ENCODE measurements at places on chromosomes 2 and 18. TPM values are rescaled to one million over a fixed set of nuclear protein-coding genes. Genes with fewer than 3 reads are reported as not detected.

The TLX2 gene
- not detected for total RNA-seq

GRCh38 chr2:64502860-64503259 is 21.3 kb upstream of the AFTPH start:
- DNase-seq = no peak

GRCh38 chr18:8952769-8953760 is 149.4 kb upstream of the NDUFV2 start:
- no peak for DNase-seq

- DNase-seq = no peak
Observed at GRCh38 chr2:81870119-81870518, 1565.6 kb upstream of the LRRTM1 start.

DNA sequence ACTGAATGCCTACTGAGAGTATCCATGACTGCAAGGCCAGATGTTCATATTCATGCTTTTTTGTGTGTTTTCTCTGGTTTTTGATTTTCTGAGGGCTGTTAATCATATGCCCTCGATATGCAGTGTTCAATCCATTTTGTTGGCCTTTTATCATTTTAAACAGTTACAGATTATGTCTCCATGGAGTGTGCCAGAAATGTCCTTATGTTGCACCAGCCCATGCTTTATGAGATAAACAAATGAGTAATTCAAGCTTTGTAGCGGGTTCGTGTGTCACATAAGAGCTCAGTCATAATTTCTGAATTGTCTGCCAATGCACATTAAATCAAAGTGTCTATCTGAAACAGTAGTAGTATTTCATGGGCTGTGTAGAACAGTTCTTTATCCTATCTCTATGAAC is 583.0 kb downstream of the THSD7B start:
- no peak for DNase-seq

GRCh38 chr2:10079870-10080535 is at the start of gene CYS1:
Gene CYS1 (minus strand): TSS chr2:10080411. CDS start chr2:10080223, 188 bp downstream.
- no peak for DNase-seq

DNA sequence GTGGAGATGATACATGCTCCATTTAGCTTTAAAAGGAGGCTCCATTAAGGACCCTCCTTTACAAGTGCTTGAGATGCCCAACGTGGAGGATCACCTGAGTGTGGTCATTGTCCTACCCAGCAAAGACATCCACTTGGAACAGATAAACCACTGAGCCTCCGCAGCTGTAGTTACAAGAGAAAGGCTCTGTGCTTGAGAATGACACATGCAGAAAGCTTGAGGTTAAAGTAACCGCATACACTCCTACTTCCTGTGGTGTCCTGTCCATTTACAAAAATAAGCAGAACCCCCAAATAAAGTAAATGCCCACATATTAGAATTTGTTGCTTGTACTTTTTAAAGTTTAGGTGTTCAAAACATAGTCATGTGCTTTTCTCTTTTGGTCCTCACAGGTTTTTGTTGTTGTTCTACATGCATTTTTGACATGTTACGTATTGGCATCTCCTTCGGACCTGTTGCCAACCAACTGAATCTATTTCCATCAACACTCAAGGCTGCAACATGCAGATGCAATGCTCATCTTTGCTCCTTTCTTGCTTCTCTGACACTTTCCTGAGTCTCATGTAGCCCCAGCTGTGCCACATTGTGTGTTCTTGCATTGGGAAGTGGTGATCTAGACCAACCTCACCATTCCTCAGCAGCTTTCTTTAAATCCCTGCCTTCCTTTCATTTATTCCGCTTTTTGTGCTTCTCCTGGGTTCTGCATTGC is 56.0 kb downstream of the SERPINB7 start:
- no peak for DNase-seq

DNA sequence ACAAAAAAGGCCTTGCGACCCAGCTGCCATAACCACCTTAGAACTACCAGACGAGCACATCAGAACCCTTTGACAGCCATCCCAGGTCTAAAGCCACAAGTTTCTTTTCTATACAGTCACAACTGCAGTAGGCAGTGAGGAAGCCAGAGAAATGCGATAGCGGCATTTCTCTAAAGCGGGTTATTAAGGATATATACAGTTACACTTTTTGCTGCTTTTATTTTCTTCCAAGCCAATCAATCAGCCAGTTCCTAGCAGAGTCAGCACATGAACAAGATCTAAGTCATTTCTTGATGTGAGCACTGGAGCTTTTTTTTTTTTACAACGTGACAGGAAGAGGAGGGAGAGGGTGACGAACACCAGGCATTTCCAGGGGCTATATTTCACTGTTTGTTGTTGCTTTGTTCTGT is 48.8 kb downstream of the FEZ2 start:
- no peak for DNase-seq
